ENCODE measurements at places on chromosomes 7 and 10.

- DNase-seq: no peak
These were observed 744 bp downstream of the TRIP6 start for GRCh38 chr7:100867776-100868485.

DNA sequence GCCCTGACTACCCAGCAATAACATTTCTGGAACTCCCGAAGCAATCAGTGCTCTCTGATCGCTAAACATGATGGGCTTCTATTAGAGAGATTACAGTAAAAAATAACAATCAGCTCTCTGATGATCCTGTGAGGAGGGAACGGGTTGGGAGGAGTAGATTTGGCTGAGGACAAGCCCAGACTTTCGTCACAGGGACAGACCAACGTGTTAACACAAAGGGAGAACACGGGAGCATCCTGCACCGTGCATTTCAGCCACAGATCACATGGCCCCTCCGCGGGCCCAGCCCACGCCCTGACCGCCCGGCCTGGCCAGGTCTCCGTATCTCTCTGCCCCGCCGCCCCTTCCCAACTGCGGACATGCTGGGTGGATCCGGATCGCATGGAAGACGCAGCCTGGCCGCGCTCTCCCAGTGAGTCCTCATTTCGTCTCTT, 95.0 kb upstream of the AGBL3 start:
- no peak for DNase-seq

DNA sequence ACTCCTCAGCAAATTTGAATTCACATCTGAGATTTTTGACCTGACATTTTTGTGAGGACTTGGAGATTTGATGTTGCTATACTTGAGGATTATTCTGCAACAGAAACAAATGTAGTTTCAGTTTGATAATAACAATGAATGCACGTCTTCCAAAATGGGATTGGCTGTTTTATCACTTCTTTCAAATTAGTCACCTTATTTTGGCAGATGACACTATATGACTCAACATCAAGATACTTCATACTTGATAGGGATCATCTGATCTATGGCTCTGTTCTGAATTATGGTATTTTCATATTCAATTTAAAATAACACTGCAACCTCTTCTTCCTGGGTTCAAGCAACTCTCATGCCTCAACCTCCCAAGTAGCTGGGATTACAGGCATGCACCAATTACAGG, 24.2 kb downstream of the ARL5B start:
- no peak for DNase-seq

DNA sequence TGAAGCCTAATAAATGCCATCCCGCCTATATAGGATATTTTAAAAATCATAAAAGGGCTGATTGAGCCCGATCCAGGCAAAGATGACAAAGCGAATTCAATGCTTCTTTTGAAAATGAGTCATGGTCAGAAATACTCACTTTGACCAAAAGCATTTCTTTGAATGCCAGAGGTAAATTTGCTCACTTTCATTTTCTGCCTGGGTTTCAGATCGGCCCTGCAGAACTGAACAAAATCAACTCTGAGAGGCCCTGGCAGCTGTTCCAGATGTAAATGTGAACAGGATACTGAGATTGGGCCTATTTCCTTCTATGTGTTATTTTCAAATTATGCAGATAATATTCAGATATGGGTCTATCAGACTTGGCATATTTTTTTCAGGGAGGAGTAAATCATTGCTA, 114.8 kb upstream of the ARID5B start:
- DNase-seq: peak; percentile 48

DNA sequence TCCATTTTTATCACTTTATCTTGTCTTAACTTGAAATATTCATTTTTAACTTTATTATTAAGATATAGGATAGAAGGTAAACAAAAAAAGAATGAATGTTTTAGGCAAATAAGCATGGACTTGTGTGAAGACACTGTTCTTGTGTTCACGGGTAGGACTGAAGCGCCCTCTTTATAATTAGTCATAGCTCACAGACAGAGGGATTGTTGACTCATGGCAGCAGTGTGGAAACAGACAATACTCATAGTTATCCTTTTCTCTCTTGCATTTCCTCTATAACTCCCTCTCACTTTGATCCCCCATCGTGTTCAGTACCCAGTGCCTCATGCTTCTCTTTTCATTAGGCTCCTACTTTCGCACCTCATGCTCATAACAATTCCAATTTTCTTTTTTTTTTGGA, 731.8 kb downstream of the PHTF2 start:
- DNase-seq: no peak

Data from GM10248 (cell line).